Suprapubic skin (tissue), 4 donors: ENCODE measurements at places on chromosomes 1 and 21. TPM values are rescaled to one million over a fixed set of nuclear protein-coding genes. Genes with fewer than 3 reads are reported as not detected.
A peak's percentile ranks its signal among the peaks of the same experiment; 100 is the strongest.

DNA sequence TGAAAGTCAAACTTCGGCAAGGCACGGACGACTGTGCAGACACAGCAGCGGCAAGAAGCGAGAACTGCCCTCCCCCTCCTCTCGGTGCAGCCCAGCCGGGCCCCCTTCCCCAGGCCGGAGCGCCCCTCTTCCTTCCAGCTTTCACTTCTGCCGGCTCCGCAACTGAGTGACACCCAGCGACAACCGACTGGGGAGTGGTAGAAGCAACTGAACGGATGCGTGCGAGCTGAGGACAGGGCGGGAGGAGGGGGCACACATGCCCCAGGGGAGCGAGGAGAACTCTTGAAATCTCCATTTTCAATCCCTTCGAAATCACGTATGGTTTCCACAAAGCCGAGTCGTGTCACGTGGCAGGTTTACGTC is 146.6 kb downstream of the PGBD5 start:
- peak; percentile 64 for DNase-seq

DNA sequence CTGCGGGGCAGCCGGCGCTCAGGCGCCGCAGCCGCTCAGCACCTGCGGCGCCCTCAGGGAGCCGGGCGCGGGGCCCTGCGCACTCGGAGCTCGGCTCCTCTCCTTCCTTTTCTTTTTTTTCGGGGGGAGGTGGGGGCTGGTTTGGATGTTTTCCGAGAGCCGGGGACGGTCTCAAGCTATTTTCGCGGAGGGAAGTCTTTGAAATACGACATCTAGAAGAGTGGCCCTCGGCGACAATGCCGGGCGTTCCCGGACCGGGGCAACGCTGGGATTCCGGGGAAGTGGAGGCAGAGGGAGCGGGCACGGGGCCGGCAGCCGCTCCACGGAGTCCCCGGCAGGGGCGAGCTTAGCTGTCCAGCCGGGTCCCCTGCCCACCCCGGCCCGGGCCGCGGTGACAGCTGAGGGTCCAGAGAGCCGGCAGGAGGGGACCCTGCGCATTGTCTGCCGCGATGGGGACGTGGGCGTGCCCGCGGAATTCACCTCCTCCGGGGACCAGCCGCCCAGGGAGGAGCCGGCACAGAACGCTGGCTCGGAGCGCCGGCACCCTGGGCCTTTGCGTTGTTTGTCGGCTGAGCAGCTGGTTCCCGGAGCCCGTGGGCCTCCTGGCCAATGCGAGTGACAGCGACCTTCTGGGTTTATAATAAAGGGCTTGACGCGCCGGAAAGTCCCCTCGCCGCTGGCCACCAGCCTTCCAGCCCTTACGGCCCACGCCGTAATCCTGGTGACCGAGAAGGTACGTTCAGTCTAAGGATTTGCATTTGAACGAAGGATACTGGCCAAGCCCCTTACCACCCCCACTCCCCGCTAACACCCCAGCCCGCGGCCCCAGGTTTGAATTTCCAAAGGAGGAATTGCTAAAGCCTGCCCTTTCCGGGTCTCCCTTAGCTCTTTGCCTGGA is 582 bp downstream of the SLC37A1 start:
- no peak for DNase-seq

GRCh38 chr1:96643519-96643918 is 78.1 kb upstream of the PTBP2 start:
- DNase-seq, result no peak

MSTO1 gene
- total RNA-seq, result 31.6 TPM
